Neural progenitor cell (in vitro differentiated cells): ENCODE measurements at places on chromosomes 6 and 20.

- no peak for DNase-seq
These were observed 69.0 kb upstream of the NFATC2 start for GRCh38 chr20:51611625-51611890.

DNA sequence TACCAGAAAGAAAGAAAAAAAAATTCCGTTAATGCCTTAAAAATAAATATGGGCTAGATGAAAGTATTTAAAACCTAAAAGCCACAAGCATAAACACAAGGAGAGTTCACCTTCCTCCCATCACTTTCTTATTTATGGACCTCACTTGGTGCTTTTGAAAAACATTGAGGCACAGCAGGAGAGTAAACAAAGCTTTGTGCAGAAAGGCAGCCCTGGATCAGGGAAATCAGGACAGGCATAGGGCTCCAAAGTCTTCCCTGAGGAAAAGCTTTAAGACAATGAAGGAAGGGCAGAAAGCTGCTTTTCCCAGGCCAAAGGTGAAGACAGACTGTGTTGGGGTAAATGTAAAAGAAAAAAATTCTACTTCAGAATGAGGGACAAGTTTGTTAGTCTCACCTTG lies 207.9 kb downstream of the CLVS2 start:
- peak; percentile 60 for DNase-seq

- no peak for DNase-seq
These were observed 20.1 kb downstream of the IGF2R start for GRCh38 chr6:159988983-159989454.

DNA sequence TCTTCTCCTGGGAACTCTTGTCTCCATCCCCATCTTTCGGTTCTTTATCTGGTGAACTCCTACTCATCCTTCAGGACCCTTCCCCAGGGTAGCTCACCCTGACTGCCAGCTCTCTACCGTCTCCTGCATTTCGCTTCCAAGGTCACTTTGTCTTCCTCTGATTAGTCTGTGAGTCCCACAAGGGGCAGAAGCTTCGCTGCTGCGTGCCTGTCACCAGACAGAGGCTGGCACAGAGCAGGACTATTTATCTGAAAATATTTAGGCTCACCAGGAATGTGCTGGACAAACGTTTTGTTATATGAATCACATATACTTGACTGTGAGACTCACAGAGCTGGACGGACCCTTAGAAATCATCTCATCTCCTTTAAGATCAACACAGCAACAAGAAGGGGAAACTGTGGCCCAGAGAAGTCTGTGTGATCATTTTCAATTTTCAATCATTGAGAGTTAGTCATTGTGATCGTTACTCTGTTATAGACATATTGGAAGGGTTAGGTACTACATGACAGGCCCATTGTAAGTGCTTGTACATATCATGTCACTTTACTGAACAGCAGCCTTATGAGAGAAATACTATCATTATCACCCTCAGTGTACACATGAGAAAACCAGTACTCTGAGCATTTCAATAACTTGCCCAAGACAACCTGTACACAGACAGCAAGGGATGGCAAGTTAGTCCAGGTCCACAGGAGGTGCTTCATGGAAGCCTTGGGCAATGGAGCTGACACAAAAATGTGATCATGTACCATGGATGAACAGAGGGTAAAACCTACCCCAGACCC lies 51.4 kb downstream of the JPH2 start:
- no peak for DNase-seq

DNA sequence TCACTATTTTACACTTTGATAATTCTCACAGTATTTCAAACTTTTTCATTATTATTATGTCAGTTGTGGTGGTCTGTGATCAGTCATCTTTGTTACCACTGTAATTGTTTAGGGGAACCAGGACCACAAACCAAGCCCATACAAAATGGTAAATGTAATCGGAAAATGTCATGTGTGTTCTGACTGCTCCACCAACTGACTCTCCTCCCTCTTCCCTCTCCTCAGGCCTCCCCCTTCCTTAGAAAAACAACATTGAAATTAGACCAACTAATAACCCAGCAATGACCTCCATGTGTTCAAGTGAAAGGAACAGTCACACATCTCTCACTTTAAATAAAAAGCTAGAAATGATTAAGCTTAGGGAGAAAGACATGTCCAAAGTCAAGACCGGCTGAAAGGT lies 63.8 kb downstream of the GMDS start:
- no peak for DNase-seq

- no peak for DNase-seq
These were observed 22.9 kb downstream of the CDC5L start for GRCh38 chr6:44410363-44410762.

DNA sequence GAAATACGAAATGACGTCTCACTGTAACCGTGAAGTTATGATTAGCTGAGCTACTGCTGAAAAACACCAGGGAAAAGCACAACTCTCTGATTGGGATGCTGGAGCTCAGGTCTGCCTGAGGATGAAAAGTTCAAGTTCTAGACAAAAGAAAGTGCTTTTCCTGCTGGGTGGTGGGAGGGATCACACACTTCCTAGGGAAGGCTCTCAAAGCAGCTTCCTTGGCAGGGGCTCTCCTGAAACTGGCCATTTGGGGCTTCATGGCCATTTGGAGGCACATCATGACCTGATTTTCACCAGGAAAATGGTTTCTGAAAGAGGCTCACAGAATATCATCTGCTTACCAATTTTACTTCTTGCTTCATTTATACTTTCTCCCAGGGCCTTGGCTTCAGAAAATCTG lies 97.1 kb upstream of the KCNK16 start:
- no peak for DNase-seq

GRCh38 chr20:17631576-17632319 lies 50.3 kb downstream of the RRBP1 start:
- no peak for DNase-seq

- no peak for DNase-seq
These were observed 382.8 kb upstream of the FLRT3 start for GRCh38 chr20:14720251-14720650.

DNA sequence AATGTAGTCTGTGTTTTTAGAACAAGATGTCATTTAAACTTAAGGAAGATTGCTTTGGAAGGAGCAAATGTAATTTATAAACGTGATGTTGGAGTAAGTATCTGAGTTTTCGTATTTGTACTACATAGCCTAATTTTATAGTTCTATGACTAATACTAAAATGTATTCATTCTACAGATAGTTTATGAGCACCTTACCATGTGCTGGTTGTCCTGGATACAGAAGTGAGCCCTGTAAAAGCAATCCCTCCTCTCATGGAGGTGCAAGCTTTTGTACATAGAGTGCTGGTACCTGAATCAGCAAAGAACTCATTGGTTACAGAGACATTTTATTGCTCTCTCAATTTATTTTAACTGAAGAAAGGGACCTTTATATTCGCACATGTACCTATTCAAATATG lies 27.1 kb downstream of the TBPL1 start:
- no peak for DNase-seq

DNA sequence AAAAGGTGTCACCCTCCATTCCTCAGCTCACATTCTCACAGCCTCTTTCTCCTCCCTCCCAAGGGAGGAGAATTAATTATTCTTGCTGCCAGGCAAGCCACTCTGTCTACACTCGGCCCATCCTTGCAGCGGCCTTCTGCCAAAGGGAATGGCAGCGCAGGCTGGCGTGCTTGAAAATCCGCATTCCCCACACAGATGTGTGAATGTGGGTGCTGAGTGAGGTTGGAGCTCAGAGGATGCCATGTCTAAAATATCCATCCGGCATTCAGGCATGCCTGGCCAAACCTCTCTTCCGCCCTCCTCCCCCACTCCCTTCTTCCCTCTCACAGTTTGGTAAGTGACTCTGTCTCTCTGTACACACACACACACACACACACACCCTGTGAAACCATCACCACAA lies 27.7 kb downstream of the PNPLA1 start:
- DNase-seq = no peak

DNA sequence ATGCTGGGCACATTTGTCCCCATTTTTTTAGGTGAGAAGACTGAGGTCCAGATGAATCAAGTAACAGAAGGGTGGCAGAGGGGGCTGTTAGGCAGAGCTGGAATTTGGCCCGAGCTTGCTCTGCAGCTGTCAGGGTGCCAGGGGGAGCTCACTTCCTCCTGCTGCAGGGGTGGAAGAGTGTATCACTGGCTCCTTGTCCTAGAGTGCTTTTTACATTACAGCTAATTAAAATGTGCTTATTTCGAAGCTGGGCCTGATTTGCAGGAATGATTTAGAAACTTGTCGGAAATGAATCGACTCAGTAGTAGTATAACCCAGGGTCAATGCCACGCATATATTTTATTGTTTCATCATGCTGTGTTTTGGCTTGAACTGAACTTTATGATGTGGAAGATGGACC lies 11.1 kb downstream of the TOX2 start:
- DNase-seq = no peak

DNA sequence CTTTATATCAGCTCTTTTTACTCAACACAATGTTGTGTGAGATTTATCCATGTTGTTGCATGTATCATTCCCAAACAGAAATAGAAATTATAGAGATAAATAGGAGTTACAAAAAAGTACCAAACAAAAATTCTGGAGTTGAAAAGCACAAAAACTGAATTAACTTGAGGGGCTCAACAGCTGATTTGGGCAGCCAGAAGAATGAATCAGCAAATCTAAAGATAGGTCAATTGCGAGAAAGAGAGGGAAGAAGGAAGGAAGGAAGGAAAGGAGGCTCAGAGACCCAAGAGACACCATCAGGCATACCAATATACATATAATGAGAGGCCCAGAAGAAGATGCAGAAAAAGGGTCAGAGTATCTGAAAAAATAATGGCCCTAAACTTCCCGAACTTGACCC lies 98.9 kb downstream of the ATG5 start:
- DNase-seq = no peak

DNA sequence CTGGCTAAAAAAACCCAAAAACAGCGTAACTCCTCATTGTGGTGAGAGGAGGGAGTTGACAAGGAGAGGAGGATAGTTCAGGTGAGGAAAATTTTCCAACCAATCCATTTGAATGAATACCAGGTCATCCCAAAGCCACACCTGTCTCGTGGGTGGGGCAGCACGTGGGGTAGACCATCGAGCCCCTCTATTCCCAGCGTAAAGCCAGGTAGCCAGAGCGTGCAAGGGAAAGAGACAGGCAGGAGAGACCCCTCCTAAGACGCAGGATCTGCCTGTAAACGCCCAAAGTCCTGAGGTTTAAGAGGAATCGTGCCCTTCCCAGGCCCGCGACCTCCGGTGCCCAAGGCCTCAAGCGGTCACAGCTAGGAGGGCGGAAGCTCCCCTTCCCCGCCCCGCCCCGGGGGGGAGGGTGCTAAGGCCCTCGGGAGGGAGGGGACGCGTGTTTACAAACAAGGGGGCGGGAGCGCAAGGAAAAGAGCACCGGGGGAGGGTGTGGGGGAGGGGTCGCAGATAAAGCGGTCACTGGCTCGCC lies 712 bp downstream of the RXRB start:
- DNase-seq = peak; percentile 92

- no peak for DNase-seq
These were observed 278.4 kb downstream of the CDH26 start for GRCh38 chr20:60236613-60237012.

GRCh38 chr20:38061109-38061508 lies 27.6 kb downstream of the RPRD1B start:
- no peak for DNase-seq

- DNase-seq = no peak
These were observed 26.9 kb downstream of the PXDC1 start for GRCh38 chr6:3724451-3725144.

DNA sequence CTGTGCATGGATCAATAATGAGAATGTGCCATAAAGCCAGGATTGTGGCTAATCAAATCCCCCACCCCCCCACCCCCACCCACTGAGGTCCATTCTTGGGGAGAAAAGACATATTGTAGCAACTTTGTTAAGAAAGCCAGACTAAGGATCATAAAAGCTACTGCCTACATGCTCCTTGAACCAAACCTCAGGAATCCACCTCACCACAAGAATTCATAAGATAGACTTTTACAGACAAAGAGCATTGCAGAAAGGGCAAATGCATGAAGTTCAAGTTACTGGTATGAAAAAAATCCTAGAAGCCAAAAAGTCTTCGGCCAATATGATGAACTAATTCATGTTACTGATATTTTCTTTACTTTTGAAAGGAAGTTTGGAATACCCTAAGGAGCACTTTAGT lies 187.9 kb upstream of the ARID1B start:
- DNase-seq = no peak
